ENCODE measurements at places on chromosomes 2 and 18. TPM values are rescaled to one million over a fixed set of nuclear protein-coding genes. Genes with fewer than 3 reads are reported as not detected.

The HOXD3 gene
- total RNA-seq, result 0.26 TPM

The STK39 gene
- total RNA-seq, result 12.8 TPM

The ANKRD44 gene
- total RNA-seq, result 20.5 TPM

The YPEL5 gene
- 110 TPM for total RNA-seq

The PLEK gene
- total RNA-seq, result 0.07 TPM

The CIB4 gene
- total RNA-seq, result not detected

The GYPC gene
- 39.3 TPM for total RNA-seq

The DNAH7 gene
- 0.46 TPM for total RNA-seq

The OSR1 gene
- 11.6 TPM for total RNA-seq

The OSBPL6 gene
- total RNA-seq, result 4.6 TPM

The NOSTRIN gene
- not detected for total RNA-seq

The DSC3 gene
- 0.46 TPM for total RNA-seq

The FBXO36 gene
- 2.9 TPM for total RNA-seq

The KCNIP3 gene
- 0.65 TPM for total RNA-seq

The FOXD4L1 gene
- total RNA-seq, result 0.13 TPM

The EIF5B gene
- total RNA-seq, result 40.9 TPM

The XRCC5 gene
- total RNA-seq, result 180 TPM

The BOD1L2 gene
- not detected for total RNA-seq

The SULT1C2 gene
- total RNA-seq, result 0.23 TPM

The NTSR2 gene
- not detected for total RNA-seq

The ASXL3 gene
- total RNA-seq, result under 0.01 TPM

The PROM2 gene
- 0.20 TPM for total RNA-seq

The MEIS1 gene
- total RNA-seq, result 23.6 TPM

The FBLN7 gene
- total RNA-seq, result 17.7 TPM

The AQP12A gene
- total RNA-seq, result not detected

The SNTG2 gene
- total RNA-seq, result 0.07 TPM

The ARPC2 gene
- 259 TPM for total RNA-seq

The HOXD13 gene
- not detected for total RNA-seq

The MC4R gene
- not detected for total RNA-seq

The SLC14A1 gene
- total RNA-seq, result 167 TPM

The PCGF1 gene
- total RNA-seq, result 26.2 TPM

The REG1B gene
- not detected for total RNA-seq

The SPC25 gene
- total RNA-seq, result 1.1 TPM

The SOWAHC gene
- total RNA-seq, result 13.1 TPM

The UGT1A5 gene
- total RNA-seq, result not detected

The DYNAP gene
- total RNA-seq, result not detected

The REG3G gene
- not detected for total RNA-seq

The SMPD4 gene
- total RNA-seq, result 19.7 TPM

The SIX3 gene
- total RNA-seq, result not detected

The TTR gene
- not detected for total RNA-seq

The ALPG gene
- total RNA-seq, result not detected

The SP5 gene
- not detected for total RNA-seq

The NIFK gene
- total RNA-seq, result 21.9 TPM

The C2orf78 gene
- total RNA-seq, result not detected

The HTR2B gene
- total RNA-seq, result 37.3 TPM

The TRABD2A gene
- total RNA-seq, result 4.0 TPM

The IL37 gene
- not detected for total RNA-seq

The ZNF385B gene
- not detected for total RNA-seq

The KCNS3 gene
- total RNA-seq, result 0.78 TPM

The CCDC148 gene
- total RNA-seq, result 0.43 TPM

The CACNB4 gene
- total RNA-seq, result 10.8 TPM

The C18orf54 gene
- 2.7 TPM for total RNA-seq

The SPATA3 gene
- not detected for total RNA-seq

The SCN3A gene
- 0.40 TPM for total RNA-seq

The SERPINE2 gene
- 2,691 TPM for total RNA-seq

The FABP1 gene
- total RNA-seq, result not detected

The NOL4 gene
- not detected for total RNA-seq

The VIL1 gene
- not detected for total RNA-seq

Data from smooth muscle cell of the pulmonary artery (primary cell).